ENCODE measurements at places on chromosomes 2 and 18.

DNA sequence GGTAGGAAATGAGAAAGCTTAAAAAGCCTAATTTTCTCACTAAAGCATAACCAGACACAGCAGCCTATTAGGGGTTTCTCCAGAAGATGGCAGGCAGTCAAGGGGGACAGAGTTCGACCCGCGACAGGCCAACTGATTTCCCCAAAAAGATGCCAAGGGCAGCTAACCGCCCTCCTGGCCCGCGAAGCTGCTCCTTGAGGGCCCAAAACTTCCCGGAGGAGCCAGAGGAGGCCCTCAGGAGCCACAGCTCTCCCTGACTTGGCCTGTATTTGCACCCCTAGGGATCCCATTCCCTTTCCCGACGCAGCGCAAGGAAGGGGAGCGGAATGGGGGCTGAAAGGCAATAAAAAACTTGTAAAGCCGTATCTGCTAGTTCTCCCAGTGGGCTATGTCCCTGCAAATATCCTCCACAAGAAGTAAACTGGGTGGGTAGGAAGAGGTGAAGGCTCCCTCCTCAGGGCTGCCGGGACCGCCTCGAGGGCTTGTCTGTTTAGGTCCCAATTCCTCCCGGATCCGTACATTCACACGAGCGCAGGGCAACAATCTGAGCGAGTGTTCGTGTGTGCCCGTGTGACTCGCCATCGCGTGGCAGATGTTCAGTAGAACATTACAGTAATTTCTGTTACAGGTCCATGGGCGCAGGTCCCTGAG, 756 bp upstream of the NAGK start:
- DNase-seq, result no peak

DNA sequence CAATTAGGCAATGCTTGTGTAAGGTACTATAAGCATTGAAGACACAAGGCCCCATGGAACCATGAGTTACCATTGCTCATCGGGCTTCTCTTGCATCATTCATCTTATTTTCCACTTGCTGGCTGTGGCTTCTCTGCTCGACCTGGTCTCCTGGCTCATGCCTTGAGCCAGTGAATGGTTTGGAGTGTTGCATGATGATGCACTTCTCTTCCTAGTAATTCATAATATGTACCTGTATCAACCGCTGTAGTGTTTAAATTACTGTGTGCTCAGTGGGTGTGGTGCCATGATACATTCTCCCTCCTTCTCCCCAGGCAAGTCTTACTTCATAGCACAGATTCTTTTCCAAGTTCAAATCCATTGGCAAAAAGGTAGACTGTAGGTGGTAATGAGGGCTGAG, 66.8 kb downstream of the ABCA12 start:
- no peak for DNase-seq

DNA sequence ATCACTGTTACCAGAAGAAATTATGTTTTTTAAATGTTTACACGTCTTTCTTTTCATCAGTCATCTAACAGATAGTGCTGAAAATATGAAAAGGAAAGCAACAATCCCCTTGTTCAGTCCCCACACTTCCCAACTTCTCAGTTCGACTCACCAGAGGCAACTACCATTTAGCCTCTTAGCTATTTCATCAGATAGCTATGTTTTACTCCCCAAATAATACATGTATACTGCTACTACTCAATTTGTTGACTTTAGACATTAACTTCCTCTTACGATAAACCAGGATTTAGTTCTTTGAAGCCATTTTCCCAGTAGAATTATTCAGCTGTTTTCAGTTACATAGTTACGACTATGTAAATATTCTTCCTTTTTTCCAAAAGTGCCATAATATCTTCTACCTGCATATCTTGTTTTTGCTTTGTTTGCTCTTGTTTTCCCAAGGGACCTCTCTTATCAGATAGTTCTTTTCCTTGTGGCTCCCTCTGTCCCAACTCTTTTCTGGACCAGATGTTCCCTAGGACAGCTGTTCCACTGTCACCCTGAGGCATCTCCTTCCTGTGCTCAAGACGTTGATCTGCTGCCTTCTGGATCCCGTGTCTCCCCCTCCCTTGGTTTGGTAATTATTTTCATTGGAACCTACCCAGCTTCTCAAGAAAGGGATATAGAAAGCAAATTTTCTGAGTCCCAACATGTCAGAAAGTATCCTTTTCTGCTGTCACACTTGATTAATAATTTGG, 289.3 kb upstream of the TANK start:
- DNase-seq, result no peak

DNA sequence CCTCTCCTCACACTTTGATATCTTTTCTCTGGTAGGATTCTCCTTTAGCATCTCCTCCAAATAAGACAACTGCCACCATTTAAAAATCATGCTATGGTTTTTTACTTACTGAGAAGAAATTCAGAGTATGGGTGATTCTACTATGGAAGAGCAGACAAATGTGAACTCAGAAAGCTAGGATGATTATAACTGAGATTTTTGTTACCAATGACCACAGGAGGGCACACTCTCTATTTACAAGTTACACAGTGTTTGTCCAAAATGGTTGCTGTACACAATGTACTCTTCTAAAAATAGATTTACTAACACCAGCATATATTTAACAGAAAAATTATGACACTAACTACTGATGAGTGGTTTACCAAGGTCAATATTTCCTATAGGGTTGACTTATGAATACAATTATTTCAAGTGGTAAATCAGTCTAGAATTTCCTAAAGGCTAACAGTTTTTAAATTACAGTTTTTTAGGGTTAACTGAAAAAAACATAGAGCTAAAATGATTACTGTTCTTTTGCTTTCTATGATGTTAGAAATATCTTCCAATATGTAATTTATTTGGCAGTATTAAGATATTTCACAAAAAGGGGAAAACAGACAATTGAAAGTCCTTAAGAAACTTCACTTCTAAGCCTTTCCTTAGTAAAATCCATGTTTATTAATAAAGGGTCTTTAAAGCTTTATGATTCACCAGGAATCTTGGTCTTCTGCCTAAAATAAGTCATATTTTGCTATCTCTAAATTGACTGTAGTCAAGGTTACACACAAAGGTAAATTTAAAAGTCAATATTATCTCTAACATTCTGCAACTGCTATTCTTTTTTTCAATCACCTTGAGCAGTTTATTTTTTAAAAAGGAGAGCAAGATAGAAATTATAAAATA, 57.2 kb downstream of the MAP4K3 start:
- no peak for DNase-seq

DNA sequence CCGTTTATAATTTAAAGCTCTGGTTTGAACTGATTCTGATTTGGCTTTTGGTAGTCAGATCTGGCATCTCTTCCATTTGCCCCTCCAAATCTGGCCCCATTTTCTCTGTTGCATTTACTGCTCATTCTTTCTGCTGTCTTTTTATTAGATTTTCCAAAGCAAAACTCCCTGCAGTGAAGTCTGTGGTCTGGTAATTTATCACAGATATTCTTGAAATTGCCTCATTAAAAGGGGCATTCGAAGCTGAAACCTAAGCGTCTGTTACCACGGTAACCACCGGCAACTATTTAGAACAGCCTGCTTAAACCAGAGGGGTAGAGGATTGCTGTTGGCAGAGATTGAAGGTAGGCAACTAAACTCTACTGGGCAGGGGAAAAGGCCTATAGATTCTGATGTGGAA, 111.5 kb upstream of the UPP2 start:
- DNase-seq, result no peak

- DNase-seq, result no peak
Measured at GRCh38 chr2:62686012-62686685, 19.4 kb upstream of the EHBP1 start.

DNA sequence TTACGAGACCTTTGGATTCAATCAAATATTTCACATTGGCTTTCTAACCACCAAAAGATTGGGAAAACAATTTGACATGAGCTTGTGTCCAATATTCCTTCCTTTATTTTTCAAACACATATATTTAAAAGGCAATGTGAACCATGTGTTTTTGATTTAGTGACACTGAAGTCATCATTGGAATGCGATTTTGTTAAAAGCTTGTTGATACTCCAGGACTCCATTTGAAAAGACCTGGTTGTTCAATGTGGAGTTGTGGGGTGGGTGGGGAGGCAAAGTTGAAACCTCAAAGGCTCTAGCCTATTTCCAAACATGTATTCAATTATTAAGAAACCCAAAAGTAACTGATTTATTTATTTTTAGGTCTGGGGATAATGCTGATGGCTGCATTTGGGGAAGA, 114.1 kb upstream of the TRIB2 start:
- no peak for DNase-seq

DNA sequence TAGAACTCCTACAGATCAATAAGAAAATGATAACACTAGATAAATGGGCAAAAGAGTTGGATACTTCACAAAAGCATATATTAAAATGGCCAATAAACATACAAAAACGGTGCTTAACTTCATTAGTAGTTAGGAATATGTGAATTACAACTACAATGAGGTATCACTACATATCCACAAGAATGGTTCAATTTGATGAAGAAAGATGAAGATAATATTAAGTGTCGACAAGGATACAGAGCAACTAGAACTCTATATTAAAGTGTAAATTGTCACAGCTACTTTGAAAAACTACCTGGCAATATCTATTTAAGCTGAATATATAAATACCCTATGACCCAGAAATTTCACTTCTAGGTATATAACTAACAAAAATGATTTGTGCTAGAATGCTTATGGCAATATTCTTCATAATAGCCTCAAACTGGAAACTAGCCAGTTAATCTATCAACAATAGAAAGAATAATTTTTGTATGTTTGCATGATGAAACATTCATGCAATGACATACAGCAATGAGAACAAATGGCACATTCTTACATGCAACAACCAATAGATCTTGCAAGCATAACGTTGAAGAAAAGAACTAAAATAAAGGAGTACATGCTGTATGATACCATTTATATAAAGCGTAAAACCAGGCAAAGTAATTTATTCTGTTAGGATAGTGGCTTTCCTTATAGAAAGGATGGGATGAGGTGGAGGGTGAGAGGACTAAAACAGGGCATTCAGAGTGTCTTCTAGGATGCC, 290.2 kb upstream of the SESTD1 start:
- no peak for DNase-seq

GRCh38 chr2:1633936-1634587, 110.3 kb downstream of the PXDN start:
- no peak for DNase-seq

GRCh38 chr2:174180165-174180724, 68.1 kb downstream of the OLA1 start:
- no peak for DNase-seq

DNA sequence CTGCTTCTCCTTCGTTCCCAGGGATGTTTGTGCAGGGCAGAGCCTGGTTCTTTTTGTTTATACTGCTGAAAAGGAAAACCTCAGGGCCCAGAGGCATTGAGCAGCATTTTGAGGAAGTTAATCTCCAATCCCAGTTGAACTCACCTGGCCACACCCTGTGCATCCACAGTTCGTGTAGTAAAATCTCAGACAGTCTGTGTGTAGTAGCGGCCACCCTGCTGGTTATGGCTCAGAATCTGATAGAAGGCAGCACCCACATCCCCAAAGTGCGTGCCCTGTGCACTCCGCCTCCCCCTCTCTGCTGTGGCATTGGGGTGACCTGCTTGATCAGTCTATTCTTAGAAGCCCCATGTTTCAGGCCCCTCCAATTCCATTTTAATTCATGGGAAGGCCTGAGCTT, 10.9 kb downstream of the TRIB2 start:
- no peak for DNase-seq

- DNase-seq, result no peak
Measured at GRCh38 chr2:75025216-75025615, 66.8 kb downstream of the POLE4 start.

- DNase-seq, result no peak
Measured at GRCh38 chr2:46909771-46910419, 5.7 kb downstream of the MCFD2 start.

GRCh38 chr2:66602341-66602740, 167.4 kb downstream of the MEIS1 start:
- no peak for DNase-seq

DNA sequence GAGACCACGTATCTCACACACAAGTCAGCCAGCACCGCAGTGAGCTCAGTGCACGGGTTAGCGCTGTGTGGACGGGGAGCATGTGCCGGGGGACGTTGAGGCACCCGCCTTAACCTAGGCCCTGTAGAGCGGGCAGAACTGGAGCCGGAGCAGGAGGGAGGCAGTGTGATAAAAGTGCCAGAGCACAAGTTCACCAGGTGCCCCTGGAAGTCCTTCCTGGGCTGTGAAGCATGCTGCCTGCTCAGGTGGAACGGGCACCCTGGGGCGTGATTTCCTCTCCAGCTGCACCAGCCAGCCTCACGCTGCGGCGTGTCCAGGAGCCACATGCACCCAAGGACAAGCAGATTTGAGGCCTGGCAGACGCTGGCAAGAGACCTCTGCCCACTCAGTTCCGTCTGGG, 50.3 kb downstream of the ITGB1BP1 start:
- DNase-seq, result no peak

DNA sequence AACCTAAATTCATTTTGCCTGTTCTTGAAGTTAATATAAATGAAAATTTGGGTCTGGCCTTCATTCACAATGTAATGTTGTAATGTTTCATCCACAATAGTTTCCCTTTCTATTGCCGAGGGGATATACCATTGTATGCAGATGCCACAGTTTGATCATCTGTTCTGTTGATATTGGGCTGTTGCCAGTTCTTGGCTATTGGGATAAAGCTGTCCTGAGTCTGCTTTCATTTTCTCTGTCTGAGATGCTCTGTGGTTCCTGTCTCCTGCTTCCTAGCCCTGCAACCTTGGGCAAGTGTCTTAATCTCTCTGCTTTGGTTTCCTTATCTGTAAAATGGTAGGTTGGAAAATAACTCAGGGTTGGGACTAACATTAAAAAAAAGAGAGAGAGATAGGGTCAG, 25.2 kb downstream of the B3GNT2 start:
- DNase-seq, result no peak

GRCh38 chr18:47863041-47863440, 67.4 kb downstream of the SMAD2 start:
- no peak for DNase-seq

DNA sequence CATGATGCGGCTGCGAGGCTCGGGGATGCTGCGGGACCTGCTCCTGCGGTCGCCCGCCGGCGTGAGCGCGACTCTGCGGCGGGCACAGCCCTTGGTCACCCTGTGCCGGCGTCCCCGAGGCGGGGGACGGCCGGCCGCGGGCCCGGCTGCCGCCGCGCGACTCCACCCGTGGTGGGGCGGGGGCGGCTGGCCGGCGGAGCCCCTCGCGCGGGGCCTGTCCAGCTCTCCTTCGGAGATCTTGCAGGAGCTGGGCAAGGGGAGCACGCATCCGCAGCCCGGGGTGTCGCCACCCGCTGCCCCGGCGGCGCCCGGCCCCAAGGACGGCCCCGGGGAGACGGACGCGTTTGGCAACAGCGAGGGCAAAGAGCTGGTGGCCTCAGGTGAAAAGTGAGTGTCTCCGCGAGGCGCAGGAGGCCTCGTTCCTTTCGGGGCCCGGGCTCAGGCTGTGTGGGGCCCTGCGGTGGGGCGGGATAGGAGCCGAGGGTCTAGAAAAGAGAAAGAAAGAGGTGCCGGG, 520 bp downstream of the GLS start:
- DNase-seq, result no peak

DNA sequence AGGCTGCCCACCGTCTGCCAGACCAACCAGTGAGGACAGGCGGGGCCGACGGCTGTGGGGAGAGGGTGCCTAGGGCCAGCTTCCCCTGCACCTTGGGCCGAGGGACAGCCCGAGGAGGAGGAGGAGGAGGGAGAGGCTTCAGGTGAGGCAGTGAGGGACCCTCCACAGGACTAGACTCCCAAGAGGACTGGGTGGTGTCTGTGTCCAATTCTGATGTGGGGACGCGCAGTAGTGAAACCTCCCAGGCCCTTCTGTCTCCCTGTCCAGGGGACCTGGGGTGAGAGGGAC, 19.8 kb upstream of the ASB1 start:
- no peak for DNase-seq

Data from stimulated activated CD8-positive, alpha-beta memory T cell treated with anti-CD3 and anti-CD28 coated beads, Interleukin-2, amount 100 ng/mL, for 1 hour (primary cell).